Endothelial cell (in vitro differentiated cells): ENCODE measurements at places on chromosomes 4 and X. TPM values are rescaled to one million over a fixed set of nuclear protein-coding genes. Genes with fewer than 3 reads are reported as not detected.

- no peaks in the 10 kb centered on the region for H3K36me3 ChIP-seq
- H3K27me3 ChIP-seq, result no peaks in the 10 kb centered on the region
- H3K27ac ChIP-seq, result no peak overlapping the region
- no peak overlapping the region for H3K4me3 ChIP-seq
- DNase-seq, result no peak
These were observed 17.2 kb downstream of the GPR174 start for GRCh38 chrX:79161655-79162054.

- DNase-seq, result no peak
- H3K36me3 ChIP-seq, result peaks cover 12% of the 10 kb centered on the region
- H3K27me3 ChIP-seq, result peaks cover 13% of the 10 kb centered on the region
- peaks cover 40% of the 10 kb centered on the region for H3K4me1 ChIP-seq
These were observed 13.2 kb downstream of the PRDM8 start for GRCh38 chr4:80210549-80210948.

NRK gene
- total RNA-seq, result 1.8 TPM

- peak overlapping the region; percentile 82 for H3K4me3 ChIP-seq
- DNase-seq, result no peak
- H3K27me3 ChIP-seq, result peaks cover 14% of the 10 kb centered on the region
- peaks cover 36% of the 10 kb centered on the region for H3K4me1 ChIP-seq
- no peak overlapping the region for H3K27ac ChIP-seq
These were observed 79.0 kb downstream of the AFAP1 start for GRCh38 chr4:7860600-7861163.

MANBA gene
- 9.4 TPM for total RNA-seq

PHEX gene
- total RNA-seq, result 0.46 TPM

DNA sequence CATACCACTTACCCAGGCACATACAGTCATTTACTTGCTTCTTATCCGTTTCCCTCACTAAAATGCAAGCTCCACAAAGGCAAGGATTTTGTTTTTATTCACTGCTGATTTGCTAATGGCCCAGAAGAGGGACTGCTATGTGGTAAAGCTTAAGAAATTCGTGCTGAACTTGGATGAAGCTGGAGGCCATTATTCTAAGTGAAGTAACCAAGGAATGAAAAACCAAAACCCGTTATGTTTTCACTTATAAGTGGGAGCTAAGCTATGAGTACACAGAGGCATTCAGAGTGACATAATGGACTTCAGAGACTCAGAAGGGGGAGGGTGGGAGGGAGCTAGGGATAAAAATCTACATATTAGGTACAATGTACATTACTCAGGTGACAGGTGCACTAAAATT, 47.2 kb downstream of the RAB33B start:
- no peaks in the 10 kb centered on the region for H3K27me3 ChIP-seq
- no peaks in the 10 kb centered on the region for H3K36me3 ChIP-seq
- H3K4me1 ChIP-seq, result peaks cover 15% of the 10 kb centered on the region
- H3K4me3 ChIP-seq, result no peak overlapping the region
- H3K27ac ChIP-seq, result no peak overlapping the region
- DNase-seq, result no peak

PRR32 gene
- total RNA-seq, result not detected

DNA sequence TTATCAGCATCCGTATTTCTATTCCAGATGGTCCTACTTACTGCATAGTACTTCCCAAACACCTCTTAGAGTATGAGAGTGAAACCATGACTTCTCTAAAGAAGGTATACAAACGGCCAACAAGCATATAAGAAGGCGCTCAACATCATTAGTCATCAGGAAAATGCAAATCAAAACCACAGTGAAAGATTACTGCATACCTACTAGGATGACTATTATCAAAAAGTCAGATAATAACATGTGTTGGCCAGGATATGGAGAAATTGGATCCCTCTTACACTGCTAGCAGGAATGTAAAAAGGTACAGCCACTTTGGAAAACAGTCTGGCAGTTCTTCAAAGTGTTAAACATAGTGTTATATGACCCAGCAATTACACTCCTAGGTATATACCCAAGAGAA, 215.3 kb upstream of the CXorf66 start:
- no peak overlapping the region for H3K4me3 ChIP-seq
- no peaks in the 10 kb centered on the region for H3K36me3 ChIP-seq
- H3K4me1 ChIP-seq, result peaks cover 8% of the 10 kb centered on the region
- no peaks in the 10 kb centered on the region for H3K27me3 ChIP-seq
- H3K27ac ChIP-seq, result no peak overlapping the region

DNA sequence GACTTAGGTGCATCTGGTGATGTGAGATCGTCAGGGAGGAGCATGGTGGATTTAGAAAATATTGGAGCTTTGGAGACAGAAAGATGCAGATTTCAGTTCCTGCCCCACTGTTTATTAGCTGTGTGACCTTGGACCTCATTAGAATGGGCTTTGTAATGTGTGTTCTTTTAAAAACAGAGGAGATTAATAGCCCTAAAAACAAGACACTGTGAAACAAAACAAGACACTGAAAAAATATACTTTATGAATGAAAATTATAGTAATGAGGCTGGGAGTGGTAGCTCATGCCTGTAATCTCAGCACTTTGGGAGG, 79.5 kb downstream of the EVC start:
- H3K4me1 ChIP-seq, result no peaks in the 10 kb centered on the region
- DNase-seq, result no peak
- H3K4me3 ChIP-seq, result no peak overlapping the region
- H3K27ac ChIP-seq, result no peak overlapping the region

DNA sequence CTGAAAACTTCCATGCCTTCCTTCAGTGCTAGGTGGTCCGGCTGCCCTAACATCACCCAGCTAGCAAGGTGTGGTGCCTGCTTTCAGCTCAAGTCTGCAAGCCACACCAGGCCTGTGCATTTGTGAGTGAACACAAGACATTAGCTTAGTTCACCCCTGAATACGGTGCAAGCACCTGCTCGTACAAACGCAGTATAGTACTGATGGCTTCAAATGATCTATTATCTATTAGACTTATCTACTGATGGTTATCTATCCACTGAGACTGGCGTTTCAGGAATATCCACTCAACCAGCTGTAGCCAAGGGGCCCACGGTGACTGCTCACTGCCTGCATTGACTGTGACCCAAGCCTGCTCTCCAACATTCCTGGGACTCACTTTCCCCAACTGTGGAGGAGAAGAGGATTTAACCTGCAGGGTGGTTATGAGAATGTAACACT, 155.9 kb downstream of the SHOX start:
- H3K27me3 ChIP-seq, result peaks cover 12% of the 10 kb centered on the region
- peaks cover 14% of the 10 kb centered on the region for H3K36me3 ChIP-seq
- H3K27ac ChIP-seq, result no peak overlapping the region
- DNase-seq, result no peak
- no peaks in the 10 kb centered on the region for H3K4me1 ChIP-seq

DNA sequence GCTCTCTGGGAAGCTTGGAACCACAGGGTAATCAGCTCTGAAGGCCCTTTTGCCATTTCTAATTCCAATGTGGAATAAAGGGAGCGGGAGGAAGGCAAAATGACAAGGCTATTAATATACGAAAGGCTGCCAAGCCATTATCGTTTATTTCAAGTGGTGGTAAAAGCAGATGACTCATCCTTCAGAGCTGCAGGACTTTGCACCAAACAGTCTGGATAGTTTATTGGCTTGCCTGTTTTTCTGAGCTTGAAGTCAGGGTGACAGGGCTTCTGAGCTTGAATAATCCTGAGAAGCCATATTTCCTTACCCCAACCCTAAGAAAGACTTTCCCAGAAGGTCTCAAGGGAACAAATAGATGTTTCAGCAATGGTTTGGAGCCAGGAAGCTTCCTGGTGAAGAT, 7.7 kb upstream of the GABRE start:
- H3K36me3 ChIP-seq, result no peaks in the 10 kb centered on the region
- H3K27me3 ChIP-seq, result no peaks in the 10 kb centered on the region
- peaks cover 13% of the 10 kb centered on the region for H3K4me1 ChIP-seq
- no peak overlapping the region for H3K4me3 ChIP-seq
- no peak for DNase-seq

ANOS1 gene
- total RNA-seq, result 9.6 TPM

DNA sequence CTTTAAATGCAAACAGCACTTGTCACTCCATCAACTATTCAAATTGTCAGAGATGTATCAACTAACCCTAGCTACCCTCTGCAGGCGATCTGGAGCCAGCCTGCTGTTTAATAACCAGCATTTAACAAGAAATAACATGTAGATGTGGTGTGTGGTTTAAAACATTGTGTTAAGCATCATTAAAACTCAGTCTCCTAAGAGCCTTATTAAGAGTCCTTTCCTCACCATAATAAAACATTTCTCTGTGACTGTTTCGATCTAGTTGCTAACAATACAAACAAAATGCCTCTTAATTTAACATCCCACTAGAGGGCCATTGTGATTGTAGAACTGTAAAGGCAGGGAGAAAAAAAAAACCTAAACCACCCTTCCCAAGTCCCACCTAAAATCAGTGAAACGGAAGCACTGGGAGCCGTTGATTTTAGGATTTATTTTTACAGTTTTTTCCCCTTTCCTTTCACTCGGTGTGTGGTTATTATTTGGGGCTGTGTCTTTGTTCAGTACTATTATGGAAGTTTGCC, 708.6 kb downstream of the C4orf33 start:
- no peaks in the 10 kb centered on the region for H3K36me3 ChIP-seq
- no peaks in the 10 kb centered on the region for H3K27me3 ChIP-seq
- DNase-seq, result no peak

DNA sequence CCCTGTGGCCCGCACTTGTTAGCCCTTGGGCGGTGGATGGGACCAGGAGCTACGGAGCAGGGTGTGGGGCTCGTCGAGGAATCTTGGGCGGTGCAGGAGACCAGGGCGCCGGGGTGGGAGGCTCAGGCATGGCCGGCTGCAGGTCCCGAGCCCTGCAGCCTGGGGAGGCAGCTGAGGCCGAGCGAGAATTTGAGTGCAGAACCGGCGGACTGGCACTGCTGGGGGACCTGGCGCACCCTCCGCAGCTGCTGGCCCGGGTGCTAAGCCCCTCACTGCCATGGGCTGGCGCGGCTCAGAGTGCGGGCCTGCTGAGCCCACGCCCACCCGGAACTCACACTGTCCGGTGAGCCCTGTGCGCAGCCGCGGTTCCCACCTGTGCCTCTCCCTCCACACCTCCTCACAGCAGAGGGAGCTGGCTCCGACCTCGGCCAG, 73.6 kb upstream of the TLL1 start:
- DNase-seq, result no peak
- H3K4me3 ChIP-seq, result no peak overlapping the region
- no peaks in the 10 kb centered on the region for H3K4me1 ChIP-seq
- peaks cover 4% of the 10 kb centered on the region for H3K36me3 ChIP-seq

- H3K27ac ChIP-seq, result no peak overlapping the region
- DNase-seq, result no peak
- no peaks in the 10 kb centered on the region for H3K36me3 ChIP-seq
- no peaks in the 10 kb centered on the region for H3K4me1 ChIP-seq
- peaks cover 4% of the 10 kb centered on the region for H3K27me3 ChIP-seq
These were observed 61.9 kb downstream of the DCTD start for GRCh38 chr4:182855312-182855711.

DNA sequence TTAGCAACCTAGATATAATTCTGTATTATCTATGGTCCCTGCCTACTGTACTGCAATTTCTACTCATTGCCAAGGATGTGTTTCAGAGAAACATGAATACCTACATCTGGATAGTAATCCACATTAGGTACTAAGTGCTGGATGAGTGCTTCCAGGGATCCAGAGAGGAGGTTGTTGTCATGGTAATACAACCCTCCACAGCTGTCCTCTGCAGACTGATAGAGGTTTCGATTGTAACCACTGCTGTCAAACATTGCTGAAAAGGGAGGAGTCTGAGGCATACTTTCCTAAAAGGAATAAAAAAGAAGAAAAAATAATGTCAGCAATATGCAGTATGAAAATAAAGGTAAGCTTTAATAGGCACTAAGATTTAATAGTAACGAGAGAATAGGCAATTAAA, 12.5 kb downstream of the RASGEF1B start:
- no peaks in the 10 kb centered on the region for H3K27me3 ChIP-seq
- H3K4me3 ChIP-seq, result no peak overlapping the region

DNA sequence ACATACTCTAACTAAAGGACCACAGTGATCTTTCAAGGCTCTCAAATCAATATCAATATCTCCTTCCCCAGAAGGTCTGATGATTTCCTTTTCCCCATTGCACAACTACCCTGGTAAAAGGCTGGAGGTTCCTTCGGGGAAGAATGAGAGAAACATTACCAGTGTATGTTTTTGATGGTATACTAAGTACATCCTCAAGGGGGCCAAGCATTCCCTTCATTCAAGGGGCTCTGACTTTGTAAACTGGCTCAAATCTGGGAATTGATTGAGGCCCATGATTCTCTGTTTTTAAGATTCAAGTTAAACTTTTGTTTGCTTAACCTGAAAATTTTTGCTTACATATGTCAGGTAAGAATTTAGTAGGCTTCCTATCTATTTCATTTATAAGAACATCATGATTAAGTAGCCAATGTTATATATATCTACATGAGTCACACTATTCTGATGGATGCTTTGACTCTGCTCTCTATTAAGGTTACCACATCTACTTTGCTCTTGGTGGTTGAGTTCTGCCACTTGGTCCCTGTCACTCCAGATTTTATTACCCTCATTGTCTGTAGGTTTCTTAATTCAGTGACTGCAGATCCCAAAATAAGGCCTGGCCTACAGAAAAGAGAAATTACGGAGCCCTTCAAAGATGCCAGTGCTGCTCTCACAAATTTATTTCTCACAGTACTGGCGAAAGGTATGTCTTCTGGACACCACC, 16.4 kb upstream of the GUCY1B1 start:
- no peaks in the 10 kb centered on the region for H3K36me3 ChIP-seq
- H3K4me1 ChIP-seq, result no peaks in the 10 kb centered on the region
- no peak overlapping the region for H3K4me3 ChIP-seq
- no peak for DNase-seq
- no peaks in the 10 kb centered on the region for H3K27me3 ChIP-seq

DNA sequence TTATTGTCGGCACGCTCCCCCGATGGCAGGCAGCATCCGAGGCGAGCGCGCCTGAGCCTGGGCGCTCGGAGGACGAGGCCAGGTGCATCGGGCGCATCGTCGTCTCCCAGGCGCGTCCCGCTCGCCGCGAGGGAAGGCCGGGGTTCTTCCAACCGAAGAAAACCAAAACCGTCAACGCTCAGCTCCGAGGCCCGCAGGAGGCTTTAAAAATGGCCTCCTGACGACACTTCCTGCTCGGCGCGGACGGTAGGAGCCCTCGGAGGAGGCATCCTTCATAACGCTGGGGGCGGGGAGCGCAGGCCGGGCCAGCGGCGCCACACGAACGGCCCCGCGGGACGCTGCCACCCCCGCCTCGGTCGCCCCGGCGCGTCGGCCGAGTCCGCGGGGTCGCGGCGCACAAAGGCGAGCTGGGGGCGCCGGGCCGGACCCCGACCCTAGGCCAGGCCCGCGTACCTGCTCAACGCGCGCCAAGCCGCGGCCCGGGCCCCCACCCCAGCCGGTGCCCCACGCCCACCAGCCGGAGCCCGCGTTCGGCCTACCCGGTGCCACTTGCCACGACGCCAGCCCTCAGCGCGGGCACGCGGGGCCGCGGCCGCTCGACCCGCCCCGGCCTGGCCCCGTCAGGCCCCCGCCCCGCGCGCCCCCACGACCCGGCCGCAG, 501 bp downstream of the ZNF518B start:
- H3K27me3 ChIP-seq, result peaks cover 21% of the 10 kb centered on the region
- peak overlapping the region; percentile 96 for H3K4me3 ChIP-seq
- DNase-seq, result peak; percentile 53
- H3K4me1 ChIP-seq, result peaks cover 21% of the 10 kb centered on the region
- peaks cover 23% of the 10 kb centered on the region for H3K36me3 ChIP-seq

RPL10 gene
- total RNA-seq, result 3,704 TPM

GRCh38 chrX:4670606-4671005, 957.2 kb upstream of the PRKX start:
- H3K4me3 ChIP-seq, result no peak overlapping the region
- H3K27me3 ChIP-seq, result no peaks in the 10 kb centered on the region
- no peaks in the 10 kb centered on the region for H3K36me3 ChIP-seq
- H3K4me1 ChIP-seq, result no peaks in the 10 kb centered on the region

RHOXF2B gene
- total RNA-seq, result not detected

GRCh38 chr4:41602886-41603498, 65.0 kb downstream of the LIMCH1 start:
- H3K4me1 ChIP-seq, result peaks cover 32% of the 10 kb centered on the region
- no peak overlapping the region for H3K4me3 ChIP-seq
- peaks cover 15% of the 10 kb centered on the region for H3K36me3 ChIP-seq
- H3K27me3 ChIP-seq, result no peaks in the 10 kb centered on the region
- H3K27ac ChIP-seq, result no peak overlapping the region
- DNase-seq, result no peak
